CD4-positive, alpha-beta memory T cell (primary cell): ENCODE measurements at places on chromosomes 7 and 10. TPM values are rescaled to one million over a fixed set of nuclear protein-coding genes. Genes with fewer than 3 reads are reported as not detected.

- H3K27ac ChIP-seq: no peak overlapping the region
- no peaks in the 10 kb centered on the region for H3K4me1 ChIP-seq
- peaks cover 27% of the 10 kb centered on the region for H3K36me3 ChIP-seq
- no peak overlapping the region for H3K4me3 ChIP-seq
- no peak for DNase-seq
Observed at GRCh38 chr10:62095181-62096122, 173.2 kb downstream of the RTKN2 start.

Gene EGFR
- not detected for total RNA-seq

GRCh38 chr7:37536706-37537105, 88.0 kb upstream of the ELMO1 start:
- no peaks in the 10 kb centered on the region for H3K4me1 ChIP-seq
- H3K27ac ChIP-seq: no peak overlapping the region
- no peak overlapping the region for H3K4me3 ChIP-seq
- H3K27me3 ChIP-seq: peaks cover 13% of the 10 kb centered on the region
- H3K36me3 ChIP-seq: no peaks in the 10 kb centered on the region
- DNase-seq: no peak

GRCh38 chr7:94061326-94061725, 57.2 kb upstream of the BET1 start:
- H3K27ac ChIP-seq: no peak overlapping the region
- H3K27me3 ChIP-seq: peaks cover 4% of the 10 kb centered on the region
- DNase-seq: no peak
- no peak overlapping the region for H3K4me3 ChIP-seq

- DNase-seq: no peak
- no peak overlapping the region for H3K27ac ChIP-seq
- H3K4me1 ChIP-seq: no peaks in the 10 kb centered on the region
- no peaks in the 10 kb centered on the region for H3K27me3 ChIP-seq
Observed at GRCh38 chr10:76311752-76312636, 880.6 kb downstream of the LRMDA start.

DNA sequence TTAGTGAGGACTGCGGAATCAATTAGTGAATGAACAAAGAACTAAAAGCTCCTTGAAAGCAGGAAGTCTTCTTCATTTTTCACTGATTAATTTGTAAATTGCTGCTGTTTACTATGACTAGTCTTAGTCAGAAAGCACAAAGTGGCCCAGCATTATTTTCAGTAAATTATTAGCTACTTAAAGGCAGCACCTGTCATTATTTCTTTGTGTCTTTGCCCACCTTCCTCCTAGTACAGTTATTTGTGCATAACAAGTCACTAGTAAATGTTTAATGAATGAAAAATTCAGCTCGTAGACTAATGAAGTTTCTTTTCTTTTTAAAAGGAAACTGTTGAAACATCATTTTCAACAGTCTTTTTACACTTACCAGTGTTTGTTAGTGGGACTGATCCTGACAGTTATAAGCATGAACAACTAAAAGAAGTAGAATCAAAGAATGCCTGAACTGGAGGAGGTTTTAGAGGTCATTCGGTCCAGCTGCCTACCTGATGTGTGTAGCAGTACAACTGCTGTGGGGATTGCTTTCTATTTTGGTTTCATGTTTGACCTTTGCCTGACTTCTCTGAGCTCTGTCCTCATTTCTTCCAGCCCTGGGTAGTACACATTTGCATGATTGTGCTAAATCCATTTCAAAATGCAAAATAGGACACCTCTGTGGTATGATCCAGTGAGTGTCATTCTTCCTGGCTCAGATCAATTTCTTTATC, 140.0 kb upstream of the PHYHIPL start:
- no peaks in the 10 kb centered on the region for H3K4me1 ChIP-seq
- H3K4me3 ChIP-seq: no peak overlapping the region
- H3K36me3 ChIP-seq: no peaks in the 10 kb centered on the region

Gene OGDHL
- not detected for total RNA-seq

DNA sequence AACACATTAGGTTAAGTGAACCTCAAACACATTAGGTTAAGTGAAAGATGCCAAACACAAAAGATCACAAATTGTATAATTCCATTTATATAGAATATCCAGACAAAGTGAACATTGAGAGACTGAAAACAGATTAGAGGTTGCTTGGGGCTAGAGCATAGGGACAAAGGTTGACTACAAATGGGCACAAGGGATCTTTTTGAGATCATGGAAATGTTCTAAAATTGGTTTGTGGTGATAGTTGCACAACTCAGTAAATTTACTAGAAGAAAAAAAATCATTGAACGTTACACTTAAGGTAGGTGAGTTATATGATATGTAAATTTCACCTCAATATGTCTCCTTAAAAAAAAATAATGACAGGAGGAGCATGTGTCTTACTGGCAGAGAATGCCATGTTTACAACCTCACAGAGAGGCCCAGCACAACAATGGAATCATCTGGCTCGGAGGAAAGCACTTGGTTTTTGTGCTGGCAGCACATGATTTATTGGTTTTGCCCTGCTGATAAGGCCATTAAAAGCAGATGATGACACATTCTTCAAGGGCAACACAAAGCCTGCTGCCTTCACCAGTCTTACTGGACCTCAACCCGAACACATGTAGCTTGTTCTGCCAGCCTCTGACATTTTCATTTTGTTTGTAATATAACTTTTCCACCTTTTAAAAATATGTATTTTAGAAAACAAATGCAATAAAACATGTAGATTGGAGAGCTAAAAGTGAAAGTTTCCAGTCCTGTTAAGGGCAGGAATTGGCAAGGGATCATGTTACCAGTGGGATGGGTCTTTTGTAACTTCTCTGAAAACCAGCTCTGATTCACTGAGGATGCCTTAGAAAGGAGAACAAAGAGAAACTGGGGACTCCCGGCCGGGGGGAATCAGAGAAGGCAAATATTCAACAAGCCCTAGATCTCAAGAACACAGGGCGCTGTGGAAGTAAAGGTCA, 11.9 kb upstream of the LMOD2 start:
- no peak overlapping the region for H3K4me3 ChIP-seq
- H3K36me3 ChIP-seq: no peaks in the 10 kb centered on the region
- DNase-seq: no peak

- H3K4me1 ChIP-seq: no peaks in the 10 kb centered on the region
- no peak overlapping the region for H3K4me3 ChIP-seq
- no peak overlapping the region for H3K27ac ChIP-seq
- DNase-seq: no peak
Observed at GRCh38 chr10:77419979-77420378, 217.6 kb downstream of the KCNMA1 start.

- no peaks in the 10 kb centered on the region for H3K27me3 ChIP-seq
- DNase-seq: no peak
- H3K27ac ChIP-seq: no peak overlapping the region
Observed at GRCh38 chr7:70559815-70560214, 572.1 kb upstream of the GALNT17 start.

- no peaks in the 10 kb centered on the region for H3K36me3 ChIP-seq
- H3K4me3 ChIP-seq: no peak overlapping the region
- no peak overlapping the region for H3K27ac ChIP-seq
- no peak for DNase-seq
- peaks cover 12% of the 10 kb centered on the region for H3K4me1 ChIP-seq
Observed at GRCh38 chr7:74283858-74284447, 5.3 kb upstream of the CLIP2 start.

- no peaks in the 10 kb centered on the region for H3K4me1 ChIP-seq
- no peak overlapping the region for H3K27ac ChIP-seq
- H3K27me3 ChIP-seq: no peaks in the 10 kb centered on the region
- no peak overlapping the region for H3K4me3 ChIP-seq
Observed at GRCh38 chr10:21473135-21473534, 52.3 kb downstream of the SKIDA1 start.

DNA sequence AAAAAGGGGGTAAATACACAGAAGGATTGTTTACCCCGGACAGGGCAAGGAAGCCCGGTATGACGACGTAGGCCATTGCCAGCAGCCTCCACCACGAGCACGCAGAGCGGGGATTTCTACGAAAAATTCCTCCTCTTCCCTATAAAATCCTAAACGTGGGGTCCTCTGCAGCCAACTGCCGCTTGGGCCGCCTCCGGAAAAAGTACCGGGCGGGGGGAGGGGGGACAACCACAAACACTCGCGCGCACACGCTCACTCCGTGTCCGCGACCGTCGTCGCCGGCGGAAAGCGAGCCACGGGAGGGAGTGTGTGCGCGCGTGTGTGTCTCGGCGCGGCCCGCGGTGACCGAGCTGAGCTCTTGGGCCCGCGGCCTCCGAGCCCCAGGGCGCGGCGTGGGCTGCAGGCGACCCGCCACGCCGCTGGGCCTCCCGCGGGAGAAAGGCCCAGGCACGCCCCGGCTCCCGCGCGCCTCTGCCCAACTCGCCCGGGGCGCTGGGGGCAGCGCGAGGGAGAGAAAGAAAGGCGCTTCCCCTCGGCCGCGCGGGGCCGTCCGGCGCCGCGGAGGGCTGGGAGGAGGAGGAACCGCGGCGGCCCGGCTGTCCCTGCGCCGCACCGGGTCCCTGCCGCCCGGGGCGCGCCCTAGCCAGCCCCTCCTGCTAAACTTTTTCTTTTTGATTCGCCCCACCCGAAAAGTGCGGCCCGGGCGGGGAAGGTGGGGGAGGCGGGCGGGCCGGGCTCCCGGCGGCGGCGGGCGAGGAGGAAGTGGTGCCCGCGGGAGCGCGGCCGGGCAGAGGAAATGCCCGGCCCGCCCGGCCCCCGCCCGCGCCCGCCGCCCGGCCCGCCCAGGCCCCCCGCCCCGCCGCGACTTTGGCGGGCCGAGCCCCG, 1.5 kb downstream of the CTBP2 start:
- H3K27me3 ChIP-seq: peaks cover 11% of the 10 kb centered on the region
- H3K36me3 ChIP-seq: no peaks in the 10 kb centered on the region
- H3K4me1 ChIP-seq: no peaks in the 10 kb centered on the region
- no peak for DNase-seq
- peak overlapping the region; percentile 28 for H3K4me3 ChIP-seq

Gene AKR1D1
- not detected for total RNA-seq
